ENCODE measurements at places on chromosomes 12 and 14.

DNA sequence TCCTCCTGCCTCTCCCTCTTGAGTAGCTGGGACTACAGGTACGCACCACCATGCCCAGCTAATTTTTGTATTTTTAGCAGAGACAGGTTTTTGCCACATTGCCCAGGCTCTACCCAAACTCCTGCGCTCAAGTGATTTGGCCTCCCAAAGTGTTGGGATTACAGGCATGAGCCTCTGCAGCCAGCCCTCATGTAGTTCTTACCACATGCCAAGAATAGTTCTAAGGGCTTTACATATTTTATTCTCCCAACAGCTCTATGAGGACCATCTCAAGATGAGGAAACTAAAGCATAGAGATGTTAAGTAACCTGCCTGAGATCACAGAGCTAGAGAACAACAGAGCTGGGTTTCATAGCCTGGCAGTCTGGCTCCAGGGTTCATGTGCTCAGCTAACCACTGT, 37.9 kb upstream of the ALDH2 start:
- DNase-seq, result no peak

DNA sequence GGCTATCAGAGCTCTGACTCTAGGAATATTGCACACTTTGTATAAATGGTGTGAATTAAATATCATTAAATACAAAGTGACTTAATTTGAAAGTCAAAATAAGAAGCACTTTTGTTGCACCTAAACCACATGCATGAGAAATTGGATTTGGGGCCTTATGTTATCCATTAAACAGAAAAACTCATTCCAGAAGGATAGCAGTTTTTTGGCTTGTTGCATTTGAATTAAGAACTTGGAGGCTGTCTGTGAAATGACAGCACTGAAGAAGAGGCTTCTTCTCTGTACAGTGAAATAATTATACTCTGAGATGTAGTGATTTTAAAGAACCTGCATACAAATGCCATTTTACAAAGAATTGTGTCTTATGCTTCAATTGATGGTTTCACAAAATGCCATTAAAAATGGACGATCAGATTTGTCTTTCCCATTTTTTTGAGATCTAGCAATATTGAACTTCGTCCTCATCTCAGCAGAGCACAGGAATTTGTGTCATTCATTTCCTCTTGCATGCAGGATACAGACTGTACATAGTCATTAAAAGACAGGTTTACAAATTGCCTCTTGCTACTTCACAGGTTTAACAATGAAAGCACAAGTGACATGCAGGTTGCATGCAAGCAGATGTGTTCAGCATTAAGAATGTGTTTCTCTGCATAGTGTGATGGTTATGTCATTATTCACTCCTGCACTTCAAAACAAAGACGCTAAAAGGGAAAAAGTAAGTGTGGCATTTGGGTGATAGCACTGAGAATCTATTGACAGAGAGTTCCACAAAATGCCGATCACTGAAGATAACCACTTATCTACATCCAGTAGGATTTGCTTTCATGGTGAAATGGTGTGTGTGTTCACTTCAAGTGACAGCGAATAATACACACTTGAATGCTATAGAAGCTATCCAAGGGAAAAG, 35.9 kb upstream of the PYGL start:
- no peak for DNase-seq

DNA sequence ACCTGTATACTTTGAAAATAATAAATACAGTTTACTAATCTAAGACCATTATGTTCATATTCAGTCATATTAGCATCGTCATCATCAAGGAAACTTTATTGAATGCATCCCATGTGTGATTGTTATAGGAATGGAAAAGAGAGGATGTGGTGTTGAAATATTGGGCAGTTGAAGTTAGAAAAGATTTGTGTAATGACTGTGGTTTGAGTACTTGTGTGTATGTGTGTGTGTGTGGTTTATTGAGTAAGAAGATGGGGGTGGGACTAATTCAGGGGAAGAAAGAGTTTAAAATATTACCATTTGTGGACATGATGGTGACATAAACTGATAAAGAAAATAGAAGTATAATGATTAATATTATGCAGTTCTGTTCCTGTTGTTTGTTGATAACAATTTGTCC, 238.7 kb upstream of the SEL1L start:
- no peak for DNase-seq

GRCh38 chr14:36818794-36819384, 157.2 kb downstream of the PAX9 start:
- no peak for DNase-seq

- DNase-seq, result no peak
These were observed 22.6 kb downstream of the SRGAP1 start for GRCh38 chr12:63867053-63867452.

DNA sequence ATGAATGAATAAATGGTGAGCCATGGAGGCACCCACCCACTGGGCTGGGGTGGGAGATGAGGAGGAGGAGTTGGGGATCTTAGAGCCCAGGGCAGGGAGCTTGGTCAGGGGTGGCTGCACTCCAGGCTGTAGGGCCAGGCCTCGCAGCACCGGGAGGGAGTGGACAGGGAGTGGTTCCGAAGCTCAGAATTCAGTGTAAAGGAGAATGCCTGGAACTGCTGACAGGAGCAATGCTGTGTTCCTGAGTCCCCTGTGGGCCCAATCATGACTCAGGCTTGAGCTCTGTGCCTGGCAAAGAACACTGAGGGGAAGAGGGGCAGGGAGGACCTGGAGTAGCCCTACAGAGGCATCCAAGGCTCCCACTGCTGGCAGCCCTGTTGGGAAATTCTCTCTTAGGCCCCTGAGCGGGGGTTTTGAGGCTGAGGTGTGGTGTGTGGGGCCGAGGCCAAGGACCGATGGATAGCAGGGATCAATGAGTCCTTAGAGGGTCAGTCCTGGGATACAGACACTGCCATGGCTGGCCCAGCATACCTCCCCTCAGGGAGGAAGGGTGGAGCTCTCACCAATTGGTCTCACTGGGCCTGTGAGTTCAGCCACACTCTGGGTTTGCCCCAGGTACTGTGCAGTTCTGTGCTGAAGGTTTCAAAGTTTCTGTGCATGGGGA, 9.5 kb upstream of the RABGGTA start:
- DNase-seq, result no peak

DNA sequence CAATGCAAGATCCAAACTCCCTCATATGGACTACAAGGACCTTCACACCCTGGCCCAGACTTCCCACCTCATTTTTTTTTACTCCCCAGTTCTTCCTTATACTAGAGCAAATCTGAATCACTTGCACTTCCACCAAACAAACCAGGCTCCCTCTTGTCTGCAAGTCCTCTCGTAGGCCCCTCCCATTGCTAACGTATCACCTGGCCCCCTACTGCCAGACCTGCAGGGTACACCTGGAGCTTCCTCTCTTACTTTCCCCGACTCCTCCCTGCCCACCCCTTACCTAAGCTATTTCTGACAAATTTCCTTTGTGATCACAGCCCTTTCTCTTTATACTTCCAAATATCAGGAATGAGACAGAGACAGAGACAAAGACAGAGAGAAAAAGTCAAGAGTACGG, 463.9 kb downstream of the GALC start:
- DNase-seq, result no peak

GRCh38 chr12:131463174-131463573, 247.7 kb upstream of the SFSWAP start:
- DNase-seq, result no peak

DNA sequence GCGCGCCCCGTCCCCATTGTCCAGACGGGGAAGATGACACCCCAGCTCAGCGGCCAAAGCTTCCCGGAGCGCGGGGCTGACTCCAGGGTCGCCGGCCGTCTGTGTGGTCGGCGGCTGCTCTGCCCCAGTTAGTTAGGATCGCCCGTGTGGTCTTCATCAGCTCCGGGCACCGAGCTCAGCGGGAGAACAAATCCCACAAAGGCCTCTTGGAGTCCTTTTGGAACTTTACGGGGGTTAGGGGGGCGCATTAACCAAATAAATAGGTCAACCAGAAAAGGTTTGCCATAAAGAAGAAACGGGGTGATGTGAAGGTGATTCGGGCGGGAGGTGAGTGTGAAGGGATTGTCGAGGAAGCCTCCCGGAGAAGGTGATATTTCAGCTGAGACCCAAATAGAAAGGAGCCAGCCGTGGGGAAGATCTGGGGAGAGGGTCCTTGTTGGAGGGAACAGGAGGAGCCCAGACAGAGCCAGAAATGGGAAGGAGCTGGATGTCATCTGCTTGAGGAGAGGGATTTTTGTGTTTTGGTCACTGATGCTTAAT, 697 bp downstream of the ATP6V0A2 start:
- DNase-seq, result no peak

GRCh38 chr12:52250048-52250990, 17.3 kb downstream of the KRT7 start:
- no peak for DNase-seq

DNA sequence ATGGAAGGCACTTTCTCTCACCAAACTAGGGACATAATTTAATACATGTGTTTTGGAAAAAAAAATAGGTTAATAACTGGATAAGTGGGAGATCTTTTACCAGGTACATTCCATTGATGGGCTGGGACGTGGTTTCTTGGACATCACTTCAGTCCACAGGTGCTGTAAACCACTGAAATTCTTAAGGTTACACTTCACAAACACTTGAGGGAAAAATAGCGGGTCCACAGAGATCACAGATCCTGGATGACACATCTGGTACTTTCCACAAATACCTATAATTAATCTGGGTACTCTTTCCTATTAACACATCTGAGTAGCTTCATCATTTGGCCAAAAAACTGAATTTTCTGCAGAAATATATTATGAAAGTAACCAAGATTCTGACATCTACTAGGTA, 85.0 kb downstream of the POLR3B start:
- no peak for DNase-seq

DNA sequence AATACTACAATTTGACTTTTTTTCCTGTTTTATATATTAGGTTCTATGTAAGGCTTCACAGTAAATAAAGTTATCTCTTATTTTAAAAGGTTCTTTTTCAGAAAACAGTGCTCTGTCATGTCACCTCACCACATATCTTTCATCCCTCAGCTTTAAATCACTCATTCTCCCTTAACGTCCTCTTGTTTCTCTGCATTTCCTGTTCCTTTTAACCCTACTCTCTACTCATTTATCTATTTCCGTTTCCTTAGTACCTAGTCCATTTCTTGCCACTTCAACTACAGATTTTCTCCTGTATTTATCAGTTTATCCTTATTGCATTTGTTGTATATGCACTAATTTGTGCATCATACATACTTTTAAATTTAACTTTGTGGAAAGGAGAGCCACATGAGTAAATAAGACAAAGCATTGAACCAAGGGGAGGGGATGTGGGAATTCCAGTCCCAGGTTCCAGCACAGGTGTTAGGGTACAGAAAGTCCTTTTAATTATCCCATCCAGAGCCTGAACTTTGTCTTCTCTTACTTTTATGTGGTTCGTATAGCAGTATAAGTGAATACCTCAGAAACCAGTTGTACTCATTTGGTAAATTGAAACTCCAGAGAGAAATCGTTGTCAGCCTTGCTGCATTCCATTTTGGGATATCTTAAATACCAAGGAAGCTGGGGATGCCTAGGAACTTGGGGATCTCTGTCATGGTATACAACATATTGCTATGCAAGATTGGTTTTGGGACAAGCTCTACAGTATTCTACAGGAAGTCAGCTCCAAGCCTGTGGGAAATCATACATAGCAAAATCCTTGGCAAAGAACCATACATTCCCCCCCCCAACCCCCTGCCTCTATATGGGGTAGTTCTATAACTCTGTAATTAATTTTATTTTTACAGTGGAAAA, 120.5 kb downstream of the DIP2B start:
- no peak for DNase-seq

- DNase-seq, result no peak
These were observed 408.9 kb downstream of the NAV3 start for GRCh38 chr12:78239544-78239943.

DNA sequence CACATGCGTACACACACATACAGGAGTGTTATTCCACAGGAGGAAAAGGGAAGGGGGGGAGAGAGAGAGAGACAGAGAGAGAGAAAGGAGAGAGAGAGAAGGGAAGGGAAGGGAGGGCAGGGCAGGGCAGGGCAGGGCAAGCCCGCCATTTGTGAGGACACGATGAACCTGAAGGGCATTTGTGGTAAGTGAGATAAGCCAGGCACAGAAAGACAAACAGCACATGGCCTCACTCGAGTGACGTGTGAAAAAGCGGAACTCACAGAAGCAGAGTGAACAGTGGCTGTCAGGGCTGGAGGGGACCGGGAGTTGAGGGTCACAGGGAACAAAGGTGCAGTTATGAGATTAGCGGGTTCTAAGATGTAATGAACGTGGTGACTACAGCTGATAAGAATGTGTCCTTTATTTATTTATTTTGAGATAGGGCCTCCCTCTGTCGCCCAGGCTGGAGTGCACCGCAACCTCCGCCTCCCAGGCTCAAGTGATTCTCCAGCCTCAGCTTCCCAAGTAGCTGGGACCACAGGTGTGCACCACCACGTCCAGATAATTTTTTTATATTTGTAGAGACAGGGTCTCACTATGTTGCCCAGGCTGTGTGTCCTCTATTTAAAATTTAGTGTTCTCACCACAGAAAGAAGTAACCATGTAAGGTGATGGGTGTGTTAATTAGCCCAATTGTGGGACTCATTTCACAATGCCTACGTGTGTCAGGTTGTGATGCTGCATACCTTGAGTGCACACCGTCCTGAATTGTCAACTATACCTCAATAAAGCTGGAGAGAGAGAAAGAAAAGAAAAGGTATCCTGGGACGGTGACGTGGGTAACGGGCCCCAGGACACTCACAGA, 18.7 kb upstream of the FBRSL1 start:
- DNase-seq, result no peak

DNA sequence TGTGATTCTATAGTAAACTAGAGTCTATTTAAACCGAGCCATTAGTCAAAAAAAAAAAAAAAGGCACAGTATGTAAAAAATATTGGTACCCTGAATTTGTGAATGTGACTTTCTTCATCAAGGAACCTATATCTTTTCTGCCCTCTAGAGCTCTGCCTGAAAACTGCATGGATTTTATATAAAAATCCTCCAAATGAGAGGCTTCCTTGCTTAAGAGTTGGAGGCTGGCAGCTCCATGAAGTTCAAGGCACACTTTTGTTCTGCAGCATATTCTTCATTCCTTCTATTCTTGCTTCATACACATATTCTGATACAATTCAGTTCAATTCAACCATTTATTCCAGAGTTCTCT, 23.1 kb upstream of the NKX2-8 start:
- DNase-seq, result no peak

DNA sequence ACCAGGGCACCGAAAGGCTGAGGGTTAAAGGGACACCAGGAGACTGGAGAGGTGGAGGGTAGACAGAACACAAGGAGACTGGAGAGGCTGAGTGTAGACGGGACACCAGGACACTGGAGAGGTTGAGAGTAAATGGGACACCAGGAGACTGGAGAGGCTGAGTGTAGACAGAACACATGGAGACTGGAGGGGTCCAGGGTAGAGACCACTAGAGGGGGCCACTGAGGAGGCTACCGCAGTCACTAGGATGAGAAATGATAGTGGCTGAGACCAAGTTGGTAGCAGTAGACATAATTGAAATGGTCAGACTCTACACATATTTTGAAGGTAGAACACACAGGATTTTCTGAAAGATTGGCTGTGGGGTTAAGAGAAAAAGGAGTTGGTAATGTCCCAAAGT, 68.2 kb downstream of the PAH start:
- DNase-seq, result no peak

DNA sequence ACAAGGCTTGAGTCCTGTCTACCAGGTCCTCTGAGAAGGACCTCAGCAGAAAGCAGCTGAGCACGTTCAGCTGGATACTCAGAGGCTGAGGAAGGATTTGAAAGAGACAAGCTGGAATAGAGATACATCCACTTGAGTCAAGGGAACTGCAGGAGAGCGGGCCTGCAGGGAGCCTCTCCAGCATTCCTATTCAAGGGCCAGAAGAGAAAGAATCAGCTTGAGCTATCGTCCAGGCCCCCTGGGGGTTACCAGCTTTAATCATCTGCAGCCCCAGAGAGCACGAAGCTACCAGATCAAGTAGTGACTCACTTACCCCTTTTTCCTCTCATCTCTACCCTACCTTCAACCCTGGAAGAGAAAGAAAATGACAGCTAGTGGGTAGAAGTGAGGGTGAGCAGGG, 80.9 kb downstream of the NDUFA12 start:
- no peak for DNase-seq

All from activated naive CD4-positive, alpha-beta T cell (primary cell).